NCI-H510A (cell line): ENCODE measurements at places on chromosomes 12 and 14.

GRCh38 chr14:100102156-100102785, 37.0 kb downstream of the EVL start:
- DNase-seq = no peak

GRCh38 chr12:64034901-64035576, 187.1 kb downstream of the KICS2 start:
- DNase-seq = no peak

DNA sequence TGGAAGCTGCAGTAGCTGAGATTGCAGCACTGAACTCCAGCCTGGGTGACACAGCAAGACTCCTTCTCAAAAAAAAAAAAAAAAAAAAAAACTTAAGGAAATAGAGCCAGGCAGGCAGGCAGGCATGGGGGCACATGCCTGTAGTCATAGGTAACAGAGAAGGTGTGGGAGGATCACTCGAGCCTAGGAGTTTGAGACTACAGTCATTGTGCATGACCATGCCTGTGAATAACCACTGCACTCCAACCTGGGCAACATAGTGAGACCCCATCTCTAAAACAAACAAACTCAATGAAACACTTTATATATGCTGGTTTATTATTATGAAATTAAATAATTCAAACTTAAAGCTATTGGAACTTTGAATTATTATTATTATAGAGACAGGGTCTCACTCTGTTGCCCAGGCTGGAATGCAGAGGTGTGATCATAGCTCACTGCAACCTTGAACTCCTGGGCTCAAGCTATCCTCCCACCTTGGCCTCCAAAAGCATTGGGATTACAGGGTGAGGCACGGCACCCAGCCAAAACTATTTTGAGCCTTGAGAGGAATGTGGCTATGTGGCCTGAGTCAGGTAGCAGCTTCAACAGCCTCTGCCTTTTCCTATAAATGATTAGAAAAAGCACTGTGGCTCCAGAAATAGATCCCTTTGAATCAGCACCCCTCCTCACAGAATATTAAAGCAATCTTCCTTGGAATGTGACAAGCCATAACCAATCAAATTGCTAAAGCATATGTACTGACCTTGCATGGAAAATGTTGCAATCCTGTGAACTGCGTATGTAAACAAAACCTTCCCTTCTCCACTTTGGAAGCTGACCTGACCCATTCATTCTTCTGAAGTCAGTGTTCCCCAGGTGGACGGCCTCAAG, 34.7 kb upstream of the YY1 start:
- DNase-seq = no peak

- DNase-seq = no peak
Measured at GRCh38 chr12:111748151-111748672, 18.5 kb upstream of the ALDH2 start.

GRCh38 chr14:90697132-90697531, 119.1 kb downstream of the TTC7B start:
- no peak for DNase-seq
